ENCODE measurements at places on chromosomes 1 and 21. TPM values are rescaled to one million over a fixed set of nuclear protein-coding genes. Genes with fewer than 3 reads are reported as not detected.

Gene AMY1B
- not detected for total RNA-seq

Gene GGPS1
- total RNA-seq, result 17.0 TPM

Gene CRNN
- total RNA-seq, result not detected

Gene PGBD5
- total RNA-seq, result 0.68 TPM

Gene NAV1
- total RNA-seq, result 9.6 TPM

Gene NCF2
- 3.9 TPM for total RNA-seq

Gene GLIS1
- 0.08 TPM for total RNA-seq

Gene PBXIP1
- 16.1 TPM for total RNA-seq

Gene PRAMEF8
- not detected for total RNA-seq

Gene LCE3E
- total RNA-seq, result not detected

Gene KMO
- total RNA-seq, result 1.4 TPM

Gene SNIP1
- total RNA-seq, result 12.0 TPM

Gene BARHL2
- total RNA-seq, result not detected

Gene DCST1
- total RNA-seq, result not detected

Gene TNFRSF4
- total RNA-seq, result not detected

Gene LPAR3
- 0.62 TPM for total RNA-seq

Gene CLK2
- 31.9 TPM for total RNA-seq

Gene CD34
- not detected for total RNA-seq

All from A549 treated with CORT108297 at 1 μM for 4 hours (cell line).